Activated CD4-positive, alpha-beta T cell treated with anti-CD3 and anti-CD28 coated beads for 1 hour (primary cell): ENCODE measurements at places on chromosomes 16 and 17.
A peak's percentile ranks its signal among the peaks of the same experiment; 100 is the strongest.

- DNase-seq, result no peak
These were observed 236.8 kb downstream of the MSI2 start for GRCh38 chr17:57493171-57493570.

- no peak for DNase-seq
These were observed 25.0 kb downstream of the CCDC40 start for GRCh38 chr17:80061421-80061820.

- peak; percentile 65 for DNase-seq
These were observed 5.3 kb upstream of the CDR2L start for GRCh38 chr17:74981979-74982662.

DNA sequence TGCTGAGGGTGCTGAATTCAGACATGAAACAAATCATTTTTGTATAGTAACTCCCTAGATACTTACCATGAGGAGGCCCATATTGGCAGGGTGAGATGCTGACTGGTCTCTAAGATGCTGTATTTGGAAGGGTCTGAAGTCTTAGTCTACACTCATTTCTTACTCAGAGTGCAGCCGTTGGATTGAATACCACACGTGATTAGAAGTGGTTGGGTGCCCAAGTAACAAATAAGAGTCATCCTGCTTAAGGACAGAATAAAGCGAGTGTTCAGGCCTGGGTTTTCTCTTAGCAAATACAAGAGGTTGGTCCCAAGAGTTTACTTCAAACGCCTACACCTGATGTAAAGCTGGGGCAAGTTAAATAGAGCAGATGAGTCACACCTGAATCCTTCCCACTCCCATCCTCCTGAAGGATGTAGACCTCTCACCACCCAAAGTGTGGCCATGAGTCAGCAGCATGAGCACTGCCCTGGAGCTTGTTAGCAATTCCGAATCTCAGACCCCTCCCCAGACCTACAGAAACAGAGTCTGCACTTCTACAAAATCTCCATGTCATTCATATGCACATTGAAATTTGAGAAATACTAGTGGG, 284.6 kb upstream of the CDH5 start:
- DNase-seq, result no peak
